Inflammatory macrophage treated with lipopolysaccharide for 4 hours (primary cell): ENCODE measurements at places on chromosomes 11 and 22.

DNA sequence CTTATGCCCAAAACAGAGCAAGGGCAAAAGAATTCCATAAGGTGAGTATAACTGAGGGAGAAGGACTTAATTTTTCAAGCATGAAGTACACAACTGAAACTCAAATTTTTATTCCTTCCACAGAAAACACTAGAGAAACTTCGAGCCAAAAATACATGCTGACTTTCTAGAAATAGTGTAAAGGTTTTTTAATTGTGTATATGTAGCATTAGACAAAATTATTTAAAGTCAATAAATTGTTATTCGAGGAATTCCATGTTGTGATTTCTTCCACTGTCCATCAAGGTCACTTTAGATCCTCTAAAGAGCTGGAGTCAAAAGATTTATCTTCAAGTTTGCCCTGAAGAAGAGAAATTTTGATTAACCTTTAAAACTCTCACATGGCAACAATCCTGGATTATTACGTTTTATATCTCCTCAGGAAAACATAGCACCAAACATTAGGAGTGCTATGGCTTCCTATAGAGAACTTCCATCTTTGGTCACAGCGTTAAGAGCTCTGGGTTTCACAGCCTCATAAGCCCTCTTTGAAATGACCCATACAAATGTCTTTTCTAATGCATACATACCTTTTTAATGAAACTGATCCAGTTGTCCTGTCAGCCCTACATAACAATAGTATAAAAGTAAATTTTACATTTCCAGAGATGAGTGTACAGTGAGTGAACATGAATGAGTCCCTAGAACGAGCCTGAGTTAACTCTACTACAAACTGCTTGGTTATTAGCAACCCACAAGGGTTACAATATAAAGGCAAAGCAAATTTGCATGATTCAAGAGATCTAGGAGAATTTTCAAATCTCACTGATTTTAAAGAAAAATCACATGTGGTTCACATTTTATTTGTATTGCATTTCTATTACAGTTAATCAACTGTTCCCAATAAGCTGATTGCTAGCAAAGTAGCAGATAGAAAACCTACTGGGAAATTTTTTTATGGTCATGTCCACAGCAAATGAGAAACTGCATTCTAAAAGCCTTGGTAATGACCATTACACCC lies 10.9 kb downstream of the TAF1D start:
- DNase-seq, result no peak

- DNase-seq, result peak; percentile 57
Measured at GRCh38 chr22:29313126-29313575, 2.3 kb downstream of the RASL10A start.

- no peak for DNase-seq
Measured at GRCh38 chr11:112167145-112167544, at the start of gene TEX12. TSS of gene TEX12 (plus strand) at chr11:112167372. CDS start at chr11:112169269, 1,897 bp downstream.

GRCh38 chr22:17984114-17984513 lies 40.2 kb downstream of the MICAL3 start:
- no peak for DNase-seq

DNA sequence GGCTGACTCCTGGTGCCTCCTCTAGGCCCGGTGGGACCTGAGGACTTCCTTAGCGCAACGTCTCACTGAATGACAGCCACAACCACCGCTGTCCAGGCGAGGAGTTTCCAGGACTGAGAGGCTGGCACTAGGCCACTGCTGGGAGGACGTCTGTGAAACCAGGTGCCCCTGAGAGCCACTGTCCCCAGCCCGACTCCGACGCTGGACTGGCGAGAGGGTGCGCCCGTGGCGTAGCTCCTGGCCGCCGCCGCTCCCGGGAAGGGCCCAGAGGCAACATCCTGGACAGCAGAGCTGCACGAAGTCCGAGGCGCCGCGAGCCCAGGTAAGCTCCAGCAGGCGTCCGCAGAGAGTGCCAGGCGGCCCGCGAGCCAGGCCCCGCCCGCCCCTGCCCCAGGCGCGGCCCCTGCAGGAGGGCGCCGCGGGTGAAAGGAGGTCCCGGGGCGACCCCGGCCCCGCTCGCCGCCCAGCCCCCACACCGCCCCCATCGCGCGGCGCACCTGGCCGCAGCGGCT lies 525 bp downstream of the DGCR2 start:
- peak; percentile 59 for DNase-seq

GRCh38 chr22:35023692-35024363 lies 42.1 kb upstream of the ISX start:
- peak; percentile 42 for DNase-seq
